Naive B cell (primary cell): ENCODE measurements at places on chromosomes 1 and 21.
A peak's percentile ranks its signal among the peaks of the same experiment; 100 is the strongest.

DNA sequence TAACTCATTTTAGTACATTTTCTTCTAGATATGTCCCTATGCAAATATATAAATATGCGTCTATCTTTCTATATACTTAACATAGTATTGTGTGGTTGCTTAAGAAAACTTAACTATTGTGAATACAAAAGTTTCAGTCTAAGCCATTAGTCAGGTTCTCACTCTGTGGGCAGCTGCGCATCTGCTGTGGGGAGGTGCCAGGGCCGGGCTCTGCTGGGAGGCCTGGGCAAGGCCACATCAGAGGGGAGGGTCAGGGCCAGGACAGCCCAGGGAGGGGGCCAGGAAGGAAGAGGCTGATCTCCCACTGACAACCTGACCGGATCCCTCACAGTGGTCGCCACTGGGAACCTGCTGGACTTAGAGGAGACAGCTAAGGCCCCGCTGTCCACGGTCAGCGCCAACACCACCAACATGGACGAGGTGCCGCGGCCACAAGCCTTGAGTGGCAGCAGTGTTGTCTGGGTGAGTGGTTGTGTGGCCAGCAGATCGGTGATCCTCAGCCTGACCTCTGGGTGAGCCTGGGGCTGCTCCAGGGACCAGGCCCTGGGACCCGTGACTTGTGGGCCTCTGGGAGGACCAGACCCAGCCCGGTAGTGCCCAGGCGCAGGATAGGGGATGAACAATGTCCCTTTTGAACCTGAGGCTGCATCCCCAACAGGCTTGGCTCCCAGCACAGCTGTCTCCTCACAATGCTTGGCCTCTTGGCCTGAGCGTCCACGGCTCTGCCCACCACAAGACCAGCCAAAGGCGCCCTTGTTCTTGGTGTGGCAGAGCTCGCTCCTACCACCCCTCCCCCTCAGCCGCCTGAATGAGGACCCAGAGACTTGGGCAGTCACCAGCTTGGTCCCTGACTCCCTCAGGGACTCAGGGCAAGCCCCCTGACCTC is 20.2 kb downstream of the LDLRAP1 start:
- peaks cover 66% of the 10 kb centered on the region for H3K4me1 ChIP-seq
- H3K36me3 ChIP-seq = peaks cover 8% of the 10 kb centered on the region
- H3K4me3 ChIP-seq = no peak overlapping the region
- no peaks in the 10 kb centered on the region for H3K27me3 ChIP-seq
- DNase-seq = no peak

DNA sequence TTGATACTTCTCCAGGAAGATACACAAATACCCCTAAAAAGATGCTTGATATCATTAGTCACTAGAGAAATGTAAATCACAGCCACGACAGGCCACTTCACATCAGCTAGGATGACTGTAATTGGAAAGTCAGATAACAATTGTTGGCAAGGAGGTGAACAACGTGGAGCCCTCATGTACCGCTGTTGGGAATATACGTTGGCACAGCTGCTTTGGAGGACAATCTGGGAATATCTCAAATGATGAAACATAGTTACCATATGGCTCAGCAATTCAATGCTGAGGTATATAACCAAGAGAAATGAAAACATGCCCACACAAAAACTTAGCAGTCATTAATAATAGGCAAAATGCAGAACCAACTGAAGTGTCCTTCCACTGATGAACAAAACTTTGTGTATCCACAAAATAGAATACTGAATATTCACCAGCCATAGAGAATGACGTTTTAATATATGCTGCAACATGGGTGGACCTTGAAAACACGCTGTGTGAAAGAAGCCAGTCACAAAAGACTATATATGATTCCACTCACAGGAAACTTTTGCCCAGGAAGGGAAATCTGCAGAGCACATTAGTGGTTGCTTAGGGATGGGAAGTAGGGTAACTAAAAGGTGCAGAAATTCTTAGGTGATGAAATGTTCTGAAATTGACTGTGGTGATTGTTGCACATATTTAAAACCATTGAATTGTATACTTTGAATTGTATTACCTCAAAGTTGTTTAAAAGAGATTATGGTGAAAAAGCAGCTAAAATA is 95.4 kb downstream of the AHCTF1 start:
- no peaks in the 10 kb centered on the region for H3K36me3 ChIP-seq
- no peak overlapping the region for H3K4me3 ChIP-seq
- H3K4me1 ChIP-seq = no peaks in the 10 kb centered on the region
- H3K27ac ChIP-seq = no peak overlapping the region
- no peak for DNase-seq
- H3K27me3 ChIP-seq = no peaks in the 10 kb centered on the region

DNA sequence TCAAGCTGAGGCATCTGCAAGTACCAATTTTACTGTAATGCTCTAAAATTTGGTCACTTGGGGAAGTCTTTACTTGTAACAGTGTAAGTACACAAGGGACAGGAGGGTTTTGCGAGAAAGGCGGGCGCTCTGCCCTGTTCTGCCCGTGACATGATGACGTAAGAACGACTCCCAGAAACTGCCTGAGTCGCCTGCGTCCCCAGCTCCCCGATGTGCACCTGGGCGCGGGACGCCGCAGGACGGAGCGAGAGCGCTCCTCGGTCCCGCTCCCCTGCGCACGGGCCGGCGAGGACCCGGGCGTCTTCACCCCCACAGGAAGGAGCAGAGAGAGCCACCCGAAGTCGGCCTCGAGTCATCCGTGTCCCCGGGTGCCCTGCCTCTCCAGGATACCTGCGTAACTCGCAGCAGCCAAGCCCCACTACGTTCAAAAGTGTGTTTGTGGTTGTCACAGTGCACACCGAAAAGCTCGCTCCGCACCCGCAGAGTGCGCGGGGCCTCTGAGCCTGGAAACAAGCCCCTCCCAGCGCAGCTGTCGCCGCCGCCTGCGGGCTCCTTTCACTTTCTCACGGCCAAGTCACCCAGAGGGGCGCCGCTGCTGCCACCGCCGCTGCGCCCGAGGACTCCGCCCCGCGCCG is 3.3 kb upstream of the ZBTB18 start:
- peak; percentile 94 for DNase-seq
- peak overlapping the region; percentile 97 for H3K4me3 ChIP-seq
- H3K27me3 ChIP-seq = no peaks in the 10 kb centered on the region
- H3K36me3 ChIP-seq = peaks cover 6% of the 10 kb centered on the region

DNA sequence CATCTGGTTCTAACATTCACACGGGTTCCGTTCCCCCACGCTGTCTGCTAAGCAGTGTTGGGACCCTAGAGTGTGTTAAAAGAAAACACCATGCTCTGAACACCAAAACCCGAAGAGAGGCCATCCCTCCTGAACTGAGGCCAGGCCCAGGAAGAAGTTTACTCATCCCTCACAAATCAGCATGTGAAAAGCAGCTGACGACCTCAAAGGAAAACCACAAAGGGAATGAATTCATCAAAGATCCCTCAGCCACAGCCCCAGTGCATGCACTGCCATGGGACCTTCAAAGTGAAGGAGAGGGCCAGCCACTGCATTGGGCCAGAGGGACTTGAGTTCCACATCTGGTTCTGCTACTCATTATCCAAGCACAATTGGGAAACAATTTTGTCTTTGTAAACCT is 7.0 kb upstream of the PSEN2 start:
- H3K27me3 ChIP-seq = peaks cover 13% of the 10 kb centered on the region
- H3K4me3 ChIP-seq = no peak overlapping the region
- no peaks in the 10 kb centered on the region for H3K4me1 ChIP-seq
- no peak overlapping the region for H3K27ac ChIP-seq
- no peak for DNase-seq

DNA sequence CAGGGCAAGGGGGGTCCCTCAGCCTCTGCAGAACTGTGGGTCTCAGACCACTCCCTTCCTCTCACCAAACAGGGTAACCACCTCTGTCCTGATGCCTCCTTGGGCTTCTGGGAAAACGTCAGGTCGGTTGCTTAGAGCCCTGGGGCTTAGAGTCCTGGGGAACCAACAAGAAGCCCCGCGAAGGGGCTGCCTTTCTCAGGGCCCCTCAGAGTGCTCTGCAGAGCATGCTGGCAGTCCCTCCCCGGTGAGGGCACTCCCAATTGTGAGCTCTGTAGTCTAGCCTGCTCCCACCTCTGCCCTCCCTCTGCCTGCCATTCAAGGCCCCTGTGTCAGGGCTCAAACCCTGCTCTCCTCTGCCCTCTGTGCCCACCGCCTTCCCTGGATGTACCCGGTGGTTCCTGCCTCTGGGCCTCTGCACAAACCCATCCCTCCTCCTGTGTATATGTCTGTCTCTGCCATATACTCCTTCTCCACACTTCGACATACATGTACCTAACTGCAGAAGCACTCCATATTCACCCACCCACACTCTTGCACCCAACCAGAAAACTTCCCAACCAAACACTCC is 92.3 kb downstream of the DMRTB1 start:
- no peaks in the 10 kb centered on the region for H3K36me3 ChIP-seq
- H3K27ac ChIP-seq = no peak overlapping the region
- H3K27me3 ChIP-seq = peaks cover 5% of the 10 kb centered on the region
- no peak overlapping the region for H3K4me3 ChIP-seq
- no peak for DNase-seq

DNA sequence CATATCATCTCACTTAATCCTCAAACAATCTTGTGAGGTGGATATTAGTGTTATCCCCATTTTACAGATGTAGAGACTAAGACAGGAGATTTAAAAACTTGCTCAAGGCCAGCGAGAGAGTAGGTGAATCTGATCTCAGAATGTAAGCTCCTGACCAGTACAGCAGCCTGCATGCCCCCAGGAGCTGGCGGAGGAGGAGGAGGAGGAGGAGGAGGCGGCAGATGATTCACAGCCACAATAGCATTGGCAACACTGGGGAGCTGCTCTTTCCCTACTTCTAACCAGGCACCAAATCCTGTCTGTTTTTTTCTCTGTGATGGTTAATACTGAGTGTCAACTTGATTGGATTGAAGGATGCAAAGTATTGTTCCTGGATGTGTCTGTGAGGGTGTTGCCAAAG is 243.2 kb downstream of the ATG4C start:
- no peaks in the 10 kb centered on the region for H3K4me1 ChIP-seq
- peaks cover 22% of the 10 kb centered on the region for H3K27me3 ChIP-seq

DNA sequence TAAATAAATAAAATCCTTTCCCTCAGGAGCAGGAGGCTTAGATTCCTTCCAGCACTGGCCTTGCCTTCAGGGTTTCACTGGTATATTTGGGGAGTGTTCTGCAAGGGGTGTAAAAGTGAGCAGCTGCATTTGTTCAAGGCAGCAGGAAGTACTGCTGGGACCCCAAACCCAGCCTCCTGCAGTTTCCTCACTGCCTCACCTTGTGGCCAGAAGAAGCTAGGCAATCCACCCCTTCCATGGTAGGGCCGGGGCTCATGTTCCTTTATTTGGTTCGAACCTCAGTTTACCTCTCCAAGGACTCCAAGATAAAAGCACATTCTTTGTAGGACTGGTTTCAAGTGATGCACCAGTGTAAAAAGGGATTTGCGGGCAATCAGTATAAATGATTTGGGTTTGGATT is 21.0 kb upstream of the CFAP126 start:
- DNase-seq = no peak
- peaks cover 28% of the 10 kb centered on the region for H3K4me1 ChIP-seq
- peak overlapping the region; percentile 92 for H3K27ac ChIP-seq
- no peaks in the 10 kb centered on the region for H3K36me3 ChIP-seq

DNA sequence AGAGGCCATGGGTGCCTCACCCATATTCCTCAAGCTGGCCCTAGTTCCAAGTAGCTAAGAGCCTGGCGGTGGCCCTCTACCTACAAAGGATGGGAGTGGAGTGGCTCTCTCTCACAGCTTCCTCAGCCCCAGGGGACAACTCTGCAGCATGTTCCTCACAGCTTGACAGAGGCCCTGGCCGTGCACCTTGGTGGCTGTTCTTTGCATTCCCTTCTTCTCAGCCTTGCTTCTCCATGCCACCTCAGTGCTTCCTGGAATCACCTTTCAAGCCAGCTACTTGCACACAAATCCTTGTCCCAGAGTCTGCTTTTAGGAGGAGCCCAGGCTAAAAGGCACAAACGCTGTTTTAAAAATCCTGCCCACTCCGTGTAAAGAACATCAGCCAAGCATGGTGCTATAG is 69.0 kb upstream of the DIRAS3 start:
- H3K27me3 ChIP-seq = peaks cover 5% of the 10 kb centered on the region
- H3K4me1 ChIP-seq = peaks cover 4% of the 10 kb centered on the region
- H3K36me3 ChIP-seq = no peaks in the 10 kb centered on the region
- DNase-seq = no peak
- no peak overlapping the region for H3K4me3 ChIP-seq
- no peak overlapping the region for H3K27ac ChIP-seq

DNA sequence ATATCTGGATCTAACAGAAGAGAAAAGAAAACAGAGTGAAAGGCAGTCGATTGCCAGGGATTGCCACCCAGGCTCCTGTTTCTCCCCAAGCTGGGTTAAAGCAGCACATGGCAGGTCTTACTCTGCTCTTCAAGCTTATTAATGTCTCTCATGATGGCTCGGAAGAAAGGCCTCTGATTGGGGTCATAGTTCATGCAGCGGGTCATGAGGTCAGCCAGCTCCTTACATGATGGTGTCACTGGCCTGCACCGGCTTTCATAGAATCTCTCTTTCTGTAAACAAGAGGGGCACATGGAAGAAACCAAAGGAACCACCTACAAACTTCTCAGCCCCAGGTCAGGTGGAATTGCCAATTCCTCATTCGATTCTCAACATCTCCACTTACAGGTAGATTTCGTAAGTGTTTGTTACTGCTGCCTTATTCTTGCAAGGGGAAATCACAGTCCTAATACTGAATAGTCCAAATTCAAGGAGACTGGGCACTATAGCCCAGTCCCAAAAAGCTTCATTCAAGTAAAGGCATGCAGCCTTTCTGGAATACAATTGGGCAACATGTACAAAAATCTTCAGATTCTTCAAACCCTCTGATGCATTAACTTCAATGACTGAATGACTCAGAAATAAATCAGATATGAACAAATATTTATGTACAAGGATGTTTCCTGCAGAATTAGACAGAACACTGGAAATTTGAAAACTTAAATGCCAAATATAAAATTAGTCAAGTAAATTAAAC is 96.6 kb downstream of the RAVER2 start:
- no peak overlapping the region for H3K4me3 ChIP-seq
- peaks cover 34% of the 10 kb centered on the region for H3K4me1 ChIP-seq
- H3K27me3 ChIP-seq = no peaks in the 10 kb centered on the region
- no peak for DNase-seq
- peaks cover 29% of the 10 kb centered on the region for H3K36me3 ChIP-seq
- H3K27ac ChIP-seq = peak overlapping the region; percentile 67

DNA sequence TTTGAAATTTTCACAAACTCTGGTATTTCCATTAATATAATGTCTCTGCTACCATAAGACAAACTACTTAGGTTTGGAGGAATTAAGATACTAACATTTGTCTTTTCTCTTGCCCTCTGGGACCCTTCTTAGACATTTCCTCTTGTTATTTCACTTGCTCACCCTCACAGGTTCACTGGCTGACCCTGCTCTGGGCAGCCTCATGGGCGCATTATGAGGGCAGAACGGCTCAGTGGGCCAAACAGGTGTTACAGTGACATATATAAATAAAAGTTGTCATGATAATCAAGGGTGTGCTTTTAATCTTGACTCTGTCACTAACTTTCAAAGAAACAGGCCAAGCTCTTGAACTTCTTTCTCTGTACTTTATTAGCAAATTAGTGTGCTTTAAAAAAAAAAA is 46.5 kb downstream of the ZNHIT6 start:
- no peak overlapping the region for H3K27ac ChIP-seq
- DNase-seq = no peak
- peaks cover 10% of the 10 kb centered on the region for H3K36me3 ChIP-seq
- H3K4me1 ChIP-seq = no peaks in the 10 kb centered on the region
